Activated naive CD4-positive, alpha-beta T cell (primary cell): ENCODE measurements at places on chromosomes 5 and 9.

GRCh38 chr9:129209109-129209508 is 31.0 kb upstream of the IER5L start:
- no peak for DNase-seq

- DNase-seq: no peak
These were observed 510.9 kb upstream of the CDH18 start for GRCh38 chr5:20498926-20499325.

- no peak for DNase-seq
These were observed 245.6 kb downstream of the LURAP1L start for GRCh38 chr9:13020146-13021040.

DNA sequence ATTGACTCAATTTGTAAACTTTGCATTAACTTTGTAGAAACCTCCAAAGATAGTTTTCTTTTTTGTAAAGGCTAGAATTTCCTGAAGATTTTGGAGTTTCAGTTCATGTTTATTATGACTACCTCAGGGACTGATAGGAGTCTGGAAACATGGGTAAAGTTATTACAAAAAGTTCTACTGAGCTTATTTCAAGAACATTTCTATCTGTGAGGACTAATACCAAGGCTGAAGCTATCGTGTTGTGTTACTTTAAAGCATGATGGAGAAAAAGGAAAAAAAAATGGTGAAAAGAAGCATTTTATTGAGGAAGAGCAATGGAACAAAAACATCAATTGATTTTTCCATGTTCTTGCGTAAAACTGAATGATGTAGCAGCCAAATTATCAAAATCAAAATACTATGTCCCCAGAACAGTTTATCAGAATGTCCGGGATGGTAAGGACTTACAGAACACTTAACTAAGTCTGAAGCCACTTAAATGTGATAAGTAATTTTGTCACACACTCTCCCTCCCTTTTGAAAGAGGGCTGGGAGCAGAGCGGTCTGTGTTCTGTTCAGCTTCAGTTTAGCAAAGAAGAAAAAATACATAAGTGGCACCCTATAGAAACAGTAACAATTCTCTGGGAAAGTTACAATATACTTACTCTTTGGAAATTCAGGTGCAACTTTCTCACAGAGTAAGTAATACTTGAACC is 25.1 kb upstream of the VCAN start:
- no peak for DNase-seq

GRCh38 chr9:136303066-136303824 is 649 bp downstream of the CCDC187 start:
- no peak for DNase-seq

- no peak for DNase-seq
These were observed 1.2 kb downstream of the RNF14 start for GRCh38 chr5:141969783-141970771.
